ENCODE measurements at places on chromosomes 12 and 14.
A peak's percentile ranks its signal among the peaks of the same experiment; 100 is the strongest.

DNA sequence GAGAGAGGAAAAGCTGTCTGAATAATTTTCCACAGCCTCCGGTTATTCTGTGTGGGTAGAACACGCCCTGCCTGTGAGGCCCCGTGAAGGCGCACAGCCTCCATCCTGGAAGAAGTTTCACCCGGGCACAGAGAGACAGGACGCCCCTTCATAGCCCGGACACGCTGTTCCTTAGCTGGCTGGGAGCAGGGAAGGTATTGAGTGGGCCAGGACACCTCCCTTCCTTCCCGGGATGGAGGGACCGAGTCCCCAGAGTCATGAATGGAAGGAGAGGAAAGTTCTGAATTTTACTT lies 135.5 kb downstream of the GCH1 start:
- peaks cover 3% of the 10 kb centered on the region for H3K36me3 ChIP-seq
- peaks cover 30% of the 10 kb centered on the region for H3K4me1 ChIP-seq
- no peak overlapping the region for H3K4me3 ChIP-seq

GRCh38 chr14:72024043-72024407 lies 91.8 kb downstream of the RGS6 start:
- H3K27ac ChIP-seq = no peak overlapping the region
- peaks cover 62% of the 10 kb centered on the region for H3K27me3 ChIP-seq
- H3K4me1 ChIP-seq = peaks cover 20% of the 10 kb centered on the region
- H3K36me3 ChIP-seq = peaks cover 2% of the 10 kb centered on the region

DNA sequence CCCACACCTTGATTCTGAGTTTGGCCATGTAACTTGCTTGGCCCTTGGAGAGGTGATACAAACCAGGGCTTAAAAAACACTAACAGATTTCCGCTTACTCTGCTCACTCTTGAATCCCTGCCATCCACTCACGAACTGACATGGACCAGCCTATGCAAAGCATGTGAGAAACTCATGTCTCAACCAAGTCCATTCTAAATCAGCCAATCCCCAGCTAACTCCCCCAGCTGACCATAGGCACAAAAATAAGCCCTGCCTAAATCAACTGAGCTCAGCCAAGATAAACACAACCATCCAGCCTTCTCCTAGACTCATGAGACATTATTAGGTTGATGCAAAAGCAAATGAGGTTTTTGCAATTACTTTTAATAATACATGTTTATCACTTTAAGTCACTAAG lies 353.9 kb upstream of the TBX3 start:
- H3K27me3 ChIP-seq = no peaks in the 10 kb centered on the region
- no peaks in the 10 kb centered on the region for H3K4me1 ChIP-seq
- H3K4me3 ChIP-seq = no peak overlapping the region
- no peaks in the 10 kb centered on the region for H3K36me3 ChIP-seq

GRCh38 chr14:72743626-72744025 lies 150.3 kb downstream of the DPF3 start:
- no peaks in the 10 kb centered on the region for H3K4me1 ChIP-seq
- DNase-seq = no peak
- H3K27me3 ChIP-seq = no peaks in the 10 kb centered on the region
- no peak overlapping the region for H3K4me3 ChIP-seq
- peaks cover 2% of the 10 kb centered on the region for H3K36me3 ChIP-seq
- H3K27ac ChIP-seq = no peak overlapping the region

DNA sequence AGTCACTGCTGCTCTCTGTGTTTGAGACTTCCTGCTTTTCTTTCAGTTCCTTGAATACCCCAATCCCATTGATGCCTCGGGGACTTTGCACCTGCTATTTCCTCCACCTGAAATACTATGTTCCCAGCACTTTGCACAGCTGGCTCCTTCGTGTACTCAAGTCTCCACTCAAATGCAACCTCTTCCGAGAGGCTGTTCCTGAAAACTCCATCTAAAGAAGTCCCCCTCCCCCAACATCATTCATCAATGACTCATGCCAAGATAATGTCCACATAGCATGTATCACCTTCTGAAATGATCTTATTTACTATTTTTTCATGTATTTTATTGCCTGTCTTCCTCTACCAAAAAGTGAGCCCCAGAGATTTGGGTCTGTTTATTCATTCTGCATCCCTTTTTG lies 48.6 kb downstream of the HSPB8 start:
- peaks cover 9% of the 10 kb centered on the region for H3K27me3 ChIP-seq
- H3K4me1 ChIP-seq = no peaks in the 10 kb centered on the region
- H3K36me3 ChIP-seq = no peaks in the 10 kb centered on the region
- no peak overlapping the region for H3K4me3 ChIP-seq
- DNase-seq = no peak

DNA sequence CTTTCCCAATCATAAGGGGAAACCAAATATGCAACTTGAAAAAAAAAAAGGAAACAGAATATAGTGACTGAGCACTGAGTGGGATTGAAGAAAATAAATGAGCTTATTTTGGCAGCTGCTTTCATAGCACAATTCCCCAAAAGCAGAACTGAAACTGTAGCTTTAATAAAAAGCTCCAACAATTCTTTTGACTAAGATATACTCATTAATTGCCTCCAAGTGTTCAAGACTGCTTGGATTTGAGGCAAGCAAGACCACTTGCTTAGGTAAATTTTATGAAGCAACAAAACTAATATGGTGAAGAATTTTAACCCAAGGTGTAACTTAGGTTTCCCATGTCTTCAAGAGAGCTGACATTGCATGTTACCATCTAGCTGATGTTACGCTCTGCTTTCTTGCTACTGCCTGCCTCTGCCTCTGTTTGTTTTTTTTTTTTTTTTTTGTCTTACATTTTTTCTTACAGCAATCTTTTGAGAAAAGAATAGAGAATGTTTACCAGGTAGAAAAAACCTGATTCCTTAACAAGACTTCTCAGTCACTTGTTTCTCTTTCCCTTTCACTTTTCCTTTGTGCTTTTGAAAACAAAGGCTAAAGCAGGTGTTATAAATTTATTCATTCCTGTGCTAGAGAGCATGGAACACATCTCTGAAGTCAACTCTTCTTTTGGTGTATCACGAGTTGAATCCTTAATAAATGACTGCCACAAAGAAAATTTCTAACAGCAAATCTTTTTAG lies 134.4 kb downstream of the BCAT1 start:
- H3K4me1 ChIP-seq = peaks cover 19% of the 10 kb centered on the region
- no peaks in the 10 kb centered on the region for H3K36me3 ChIP-seq
- peak overlapping the region; percentile 90 for H3K4me3 ChIP-seq

GRCh38 chr12:66979251-66979650 lies 289.9 kb upstream of the CAND1 start:
- no peak overlapping the region for H3K4me3 ChIP-seq
- peak; percentile 24 for DNase-seq
- H3K27ac ChIP-seq = peak overlapping the region; percentile 88
- H3K27me3 ChIP-seq = peaks cover 10% of the 10 kb centered on the region
- no peaks in the 10 kb centered on the region for H3K36me3 ChIP-seq

DNA sequence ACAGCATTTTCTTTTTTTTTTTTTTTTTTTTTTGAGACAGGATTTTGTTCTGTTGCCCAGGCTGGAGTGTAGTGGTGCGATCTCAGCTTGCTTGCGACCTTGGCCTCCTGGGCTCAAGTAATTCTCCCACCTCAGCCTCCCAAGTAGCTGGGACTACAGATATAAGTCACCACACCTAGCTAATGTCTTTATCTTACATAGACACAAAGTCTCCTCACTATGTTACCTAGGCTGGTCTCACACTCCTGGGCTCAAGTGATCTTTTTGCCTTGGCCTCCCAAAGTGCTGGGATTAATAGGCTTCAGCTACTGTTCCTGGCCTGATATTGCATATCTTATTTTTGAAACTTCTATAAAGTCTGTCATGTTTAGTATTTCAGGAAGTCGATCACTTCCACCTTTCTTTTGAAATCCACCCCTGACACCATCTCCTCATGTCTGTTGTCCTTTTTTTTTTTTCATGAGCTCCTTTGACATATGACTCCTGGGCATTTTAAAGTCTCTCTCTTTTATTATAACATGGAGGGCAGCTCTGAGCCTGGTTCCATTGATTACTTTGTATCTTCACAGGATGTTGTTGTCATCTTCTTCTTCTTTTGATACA lies 5.9 kb upstream of the A2ML1 start:
- H3K27me3 ChIP-seq = no peaks in the 10 kb centered on the region
- H3K4me1 ChIP-seq = no peaks in the 10 kb centered on the region
- H3K27ac ChIP-seq = no peak overlapping the region
- H3K4me3 ChIP-seq = no peak overlapping the region
- no peaks in the 10 kb centered on the region for H3K36me3 ChIP-seq
- no peak for DNase-seq

GRCh38 chr12:76455582-76456345 lies 103.8 kb downstream of the OSBPL8 start:
- H3K36me3 ChIP-seq = peaks cover under 1% of the 10 kb centered on the region
- H3K27ac ChIP-seq = no peak overlapping the region
- no peaks in the 10 kb centered on the region for H3K27me3 ChIP-seq
- H3K4me1 ChIP-seq = peaks cover 18% of the 10 kb centered on the region

GRCh38 chr14:46322730-46323403 lies 328.7 kb downstream of the RPL10L start:
- H3K27ac ChIP-seq = no peak overlapping the region
- no peak for DNase-seq
- no peaks in the 10 kb centered on the region for H3K27me3 ChIP-seq
- H3K4me3 ChIP-seq = no peak overlapping the region

- no peaks in the 10 kb centered on the region for H3K36me3 ChIP-seq
- H3K4me1 ChIP-seq = no peaks in the 10 kb centered on the region
- no peaks in the 10 kb centered on the region for H3K27me3 ChIP-seq
- no peak overlapping the region for H3K27ac ChIP-seq
Observed at GRCh38 chr14:74502236-74503019, 8.9 kb downstream of the ISCA2 start.

DNA sequence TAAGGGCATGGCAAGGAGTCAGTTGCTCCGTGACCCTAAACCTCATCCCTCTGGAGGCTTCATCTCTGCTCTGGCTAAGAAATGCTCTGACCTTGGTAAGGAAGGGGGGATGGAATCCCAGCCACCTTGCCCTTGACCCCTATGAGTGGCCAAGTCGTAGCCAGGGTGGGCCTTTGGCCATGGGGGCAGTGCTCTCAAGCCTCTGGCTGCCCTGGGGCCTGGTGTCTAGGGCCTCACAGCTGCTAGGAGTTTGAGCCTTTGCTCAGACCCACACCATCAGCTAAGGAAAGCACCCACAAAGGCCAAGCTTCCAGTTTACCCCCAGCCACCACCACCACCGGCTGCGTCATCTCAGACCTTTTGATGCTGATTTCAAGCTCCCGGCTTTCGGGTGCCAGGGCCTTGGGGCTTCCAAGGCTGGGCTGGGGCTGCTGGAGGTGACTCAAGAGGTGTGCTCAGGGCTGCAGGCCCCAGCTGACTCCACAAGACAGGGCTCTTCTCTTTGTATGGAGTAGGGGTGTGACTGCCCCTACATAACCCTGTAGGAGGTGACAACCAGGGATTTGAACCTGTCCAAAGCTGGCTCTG lies 3.7 kb downstream of the ASB2 start:
- H3K27ac ChIP-seq = peak overlapping the region; percentile 92
- H3K27me3 ChIP-seq = no peaks in the 10 kb centered on the region
- peak overlapping the region; percentile 71 for H3K4me3 ChIP-seq
- DNase-seq = peak; percentile 71

DNA sequence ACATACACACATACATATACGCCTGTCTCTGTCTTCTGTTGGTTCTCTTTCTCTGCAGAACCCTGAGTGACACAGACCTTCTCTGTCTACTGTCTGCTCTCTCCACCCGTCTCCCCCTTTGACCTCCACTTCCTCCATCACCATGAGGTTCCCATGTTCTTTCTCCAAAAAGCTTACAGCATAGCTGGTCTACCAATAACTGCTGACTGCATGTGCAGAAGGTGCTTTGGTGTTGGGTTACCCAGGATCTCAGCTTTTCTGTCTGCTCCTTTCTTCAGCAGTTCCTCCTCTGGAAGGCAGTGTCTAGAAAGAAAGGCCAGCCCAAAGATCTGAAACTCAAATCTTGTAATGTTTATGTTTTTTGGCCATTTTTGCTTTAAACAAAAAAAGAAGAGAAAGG lies 125.6 kb downstream of the SMOC1 start:
- H3K36me3 ChIP-seq = no peaks in the 10 kb centered on the region
- no peaks in the 10 kb centered on the region for H3K4me1 ChIP-seq
- no peaks in the 10 kb centered on the region for H3K27me3 ChIP-seq
- no peak for DNase-seq
- no peak overlapping the region for H3K27ac ChIP-seq
- H3K4me3 ChIP-seq = no peak overlapping the region

DNA sequence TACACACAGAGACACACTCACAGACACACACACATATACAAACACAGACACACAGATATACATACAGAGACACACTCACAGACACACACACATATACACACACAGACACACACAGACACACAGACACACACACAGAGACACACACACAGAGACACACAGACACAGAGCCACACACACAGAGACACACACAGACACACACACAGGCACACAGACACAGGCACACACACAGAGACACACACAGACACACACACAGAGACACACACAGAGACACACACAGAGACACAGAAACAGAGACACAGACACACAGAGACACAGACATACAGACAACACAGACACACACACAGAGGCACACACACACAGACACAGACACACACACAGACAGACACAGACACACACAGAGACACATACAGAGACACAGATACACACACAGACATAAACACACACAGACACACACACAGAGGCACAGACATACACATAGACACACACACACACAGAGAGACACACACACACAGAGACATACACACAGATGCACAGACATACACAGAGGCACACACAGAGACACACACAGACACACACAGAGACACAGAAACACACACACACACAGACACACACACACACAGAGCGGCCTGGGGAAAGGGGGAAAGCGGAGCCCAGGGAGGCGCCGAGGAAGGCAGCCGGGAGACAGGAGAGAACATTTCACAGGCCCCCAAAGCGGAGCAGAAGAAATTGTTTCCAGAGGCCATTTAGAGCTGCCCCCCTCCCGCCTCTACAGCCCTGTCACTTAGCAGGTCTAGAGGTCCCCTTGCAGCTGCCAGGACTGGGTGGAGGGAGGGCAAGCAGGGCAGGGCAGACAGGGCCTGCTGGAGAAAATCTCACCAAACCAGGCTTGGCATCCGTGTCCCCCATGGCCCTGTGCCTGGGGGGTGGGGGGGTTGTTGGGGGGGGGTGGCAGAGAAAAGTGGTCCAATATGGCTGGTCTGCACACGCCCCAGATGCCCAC lies 38.9 kb downstream of the SERPINA3 start:
- DNase-seq = no peak
- no peaks in the 10 kb centered on the region for H3K27me3 ChIP-seq
- H3K27ac ChIP-seq = no peak overlapping the region

DNA sequence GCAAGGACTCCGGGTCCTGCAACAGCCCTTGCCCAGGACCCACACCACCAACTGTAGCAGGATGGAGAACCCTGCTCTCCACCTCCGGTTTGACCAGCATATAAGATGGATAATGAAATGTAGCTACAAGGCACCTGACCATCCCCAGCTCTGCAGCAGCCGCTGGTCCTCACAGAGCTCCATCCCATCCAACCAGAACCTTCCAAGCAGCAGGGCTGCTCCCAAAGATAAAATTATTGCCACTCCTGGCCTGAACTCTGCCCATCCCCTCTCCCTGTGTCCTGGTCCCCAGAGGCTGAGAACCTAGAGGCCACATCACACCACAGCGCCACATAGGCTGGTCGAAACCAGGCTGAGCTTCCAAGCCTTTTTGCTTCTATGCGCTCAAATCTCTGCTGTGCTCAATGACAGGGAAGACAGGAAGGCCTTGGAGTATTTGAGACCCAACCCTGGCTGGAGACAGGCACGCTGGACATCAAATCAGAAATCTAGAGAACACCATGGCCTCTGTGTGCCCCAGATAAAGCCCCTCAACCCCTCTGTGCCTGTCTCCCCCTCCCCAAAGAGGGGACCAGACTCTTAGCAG lies 4.2 kb downstream of the CDK2AP1 start:
- no peaks in the 10 kb centered on the region for H3K36me3 ChIP-seq
- no peak overlapping the region for H3K27ac ChIP-seq
- H3K4me1 ChIP-seq = peaks cover 28% of the 10 kb centered on the region
- H3K4me3 ChIP-seq = peak overlapping the region; percentile 15
